ENCODE measurements at places on chromosomes 11 and 22. TPM values are rescaled to one million over a fixed set of nuclear protein-coding genes. Genes with fewer than 3 reads are reported as not detected.

The GAL gene
- 1.6 TPM for total RNA-seq

The PRG3 gene
- total RNA-seq, result not detected

DNA sequence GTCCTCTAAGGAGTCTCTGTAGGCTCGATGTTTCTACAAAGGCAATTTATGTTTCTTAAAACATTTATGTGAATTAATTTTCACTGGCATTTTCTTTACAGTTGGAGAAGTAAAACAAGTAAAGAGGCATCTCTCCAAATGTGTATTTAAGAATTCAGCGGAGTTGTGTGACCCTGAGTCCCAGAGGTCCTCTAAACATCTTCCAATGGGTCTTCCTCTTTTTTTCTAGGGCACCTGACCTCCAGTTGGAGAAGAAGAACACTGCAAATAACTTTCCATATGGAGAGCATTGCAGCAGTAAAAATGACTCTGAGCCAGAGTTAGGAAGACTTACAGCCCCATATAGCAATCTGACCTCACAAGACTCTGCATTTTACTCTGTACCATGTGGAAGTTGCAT lies 480.5 kb upstream of the RAG2 start:
- no peak for DNase-seq

- DNase-seq, result no peak
Measured at GRCh38 chr11:60396799-60397198, 540 bp downstream of the MS4A14 start.

DNA sequence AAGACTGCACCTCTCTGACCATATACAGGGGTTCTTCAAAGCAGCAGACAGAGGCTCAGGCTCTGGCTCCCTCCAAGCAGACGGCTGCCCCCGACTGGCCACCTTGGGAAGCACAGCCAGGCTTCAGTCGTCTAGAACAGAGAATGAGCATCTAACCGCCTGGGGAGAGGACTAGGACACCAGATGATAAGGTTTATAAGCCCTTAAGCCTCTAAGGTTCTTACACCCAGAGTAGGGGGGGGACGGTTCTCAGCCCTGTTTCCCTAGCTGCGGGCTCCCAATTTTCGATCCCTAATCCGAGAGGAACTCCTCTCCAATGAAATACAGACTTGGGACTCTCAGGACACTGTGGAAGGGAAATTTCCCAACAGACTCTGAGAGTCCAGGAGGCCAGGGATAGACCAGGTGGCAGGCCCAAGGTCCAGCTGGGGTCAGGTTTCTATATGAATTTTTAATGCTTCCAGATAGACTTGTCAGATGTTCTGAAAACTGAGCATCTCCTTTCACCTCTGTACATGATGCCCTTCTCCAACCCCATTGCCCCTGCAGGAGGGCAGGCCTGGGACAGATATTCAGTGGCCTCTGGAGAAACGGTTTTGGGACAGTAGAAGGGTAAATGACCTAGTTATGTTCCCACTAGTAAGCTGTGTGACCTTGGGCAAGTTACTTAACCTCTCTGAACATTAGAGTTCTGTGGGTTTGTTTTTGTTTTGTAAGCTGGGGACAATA lies 20.2 kb downstream of the RTN4RL2 start:
- peak; percentile 32 for DNase-seq

Data from foreskin keratinocyte (primary cell).